ENCODE measurements at places on chromosomes 4 and X. TPM values are rescaled to one million over a fixed set of nuclear protein-coding genes. Genes with fewer than 3 reads are reported as not detected.

IL2 gene
- not detected for total RNA-seq

GYPA gene
- not detected for total RNA-seq

DKC1 gene
- 36.0 TPM for total RNA-seq

TGIF2LX gene
- not detected for total RNA-seq

RTL9 gene
- total RNA-seq: 0.13 TPM

NPY5R gene
- total RNA-seq: 0.10 TPM

CXCL3 gene
- 1.5 TPM for total RNA-seq

HSFX3 gene
- total RNA-seq: not detected

MAGT1 gene
- total RNA-seq: 195 TPM

F9 gene
- total RNA-seq: not detected

SLC7A11 gene
- 42.4 TPM for total RNA-seq

METAP1 gene
- total RNA-seq: 29.5 TPM

FOXR2 gene
- not detected for total RNA-seq

RAB39B gene
- total RNA-seq: 0.72 TPM

USP26 gene
- total RNA-seq: not detected

TREX2 gene
- 1.7 TPM for total RNA-seq

ANXA10 gene
- 18.4 TPM for total RNA-seq

CLDN34 gene
- not detected for total RNA-seq

CFI gene
- total RNA-seq: 1.6 TPM

HTRA3 gene
- total RNA-seq: 5.4 TPM

SPANXN4 gene
- not detected for total RNA-seq

SEC24D gene
- 133 TPM for total RNA-seq
